Heart right ventricle (tissue), 16 donors: ENCODE measurements at places on chromosomes 6 and 20. TPM values are rescaled to one million over a fixed set of nuclear protein-coding genes. Genes with fewer than 3 reads are reported as not detected.
A peak's percentile ranks its signal among the peaks of the same experiment; 100 is the strongest.

DNA sequence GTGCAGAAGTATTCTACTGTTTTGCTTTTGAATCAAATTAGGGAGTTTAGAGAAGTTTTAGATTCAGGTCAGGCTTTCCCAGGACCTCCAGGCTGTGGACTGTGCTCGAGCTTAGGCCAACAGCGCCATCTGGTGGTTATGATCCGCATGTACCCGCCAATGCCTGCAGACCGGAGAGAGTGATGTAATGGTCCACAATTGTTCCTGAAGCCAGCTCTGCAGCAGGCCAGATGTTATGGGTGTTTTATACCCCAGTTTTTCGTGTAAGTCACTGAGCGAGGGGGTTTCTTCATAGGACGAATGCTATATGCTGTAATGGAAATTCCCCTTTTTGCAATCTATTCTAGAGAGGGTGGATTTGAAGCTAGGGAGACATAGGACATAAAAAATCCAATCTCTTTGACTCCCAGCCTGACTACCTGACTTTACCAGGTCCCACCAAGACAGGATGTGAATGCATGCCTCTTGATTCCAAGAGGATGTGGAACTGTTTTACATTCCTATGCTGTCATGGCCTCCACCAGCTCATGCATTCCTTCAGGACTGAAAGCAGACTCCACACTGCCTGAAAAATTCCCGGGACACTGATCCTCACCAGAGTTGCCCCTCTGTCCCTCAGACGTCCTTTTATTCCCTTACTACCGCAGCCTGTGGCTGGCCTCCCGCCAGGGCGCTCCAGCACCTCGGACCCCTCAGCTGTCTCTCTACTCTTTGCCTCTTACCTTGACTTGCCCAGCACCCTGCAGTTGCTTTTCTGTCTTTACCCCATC is 41.2 kb upstream of the LY86 start:
- H3K27me3 ChIP-seq, result peaks cover 8% of the 10 kb centered on the region
- peak; percentile 92 for DNase-seq
- peak overlapping the region; percentile 58 for H3K4me3 ChIP-seq
- H3K4me1 ChIP-seq, result peaks cover 13% of the 10 kb centered on the region
- no peaks in the 10 kb centered on the region for H3K36me3 ChIP-seq
- no peak overlapping the region for H3K27ac ChIP-seq

GRCh38 chr6:129708496-129709195 is 1.3 kb downstream of the ARHGAP18 start:
- no peaks in the 10 kb centered on the region for H3K27me3 ChIP-seq
- no peak overlapping the region for H3K4me3 ChIP-seq
- peak overlapping the region; percentile 85 for H3K27ac ChIP-seq
- no peak for DNase-seq
- H3K36me3 ChIP-seq, result no peaks in the 10 kb centered on the region
- peaks cover 29% of the 10 kb centered on the region for H3K4me1 ChIP-seq

RSPO3 gene
- 0.21 TPM for total RNA-seq

ARID1B gene
- 55.7 TPM for total RNA-seq

- H3K36me3 ChIP-seq, result no peaks in the 10 kb centered on the region
- no peak for DNase-seq
- no peak overlapping the region for H3K4me3 ChIP-seq
- H3K4me1 ChIP-seq, result no peaks in the 10 kb centered on the region
- H3K27ac ChIP-seq, result no peak overlapping the region
These were observed 339.0 kb downstream of the NRN1 start for GRCh38 chr6:5667737-5668136.

- DNase-seq, result no peak
- H3K36me3 ChIP-seq, result no peaks in the 10 kb centered on the region
- H3K27me3 ChIP-seq, result no peaks in the 10 kb centered on the region
- no peak overlapping the region for H3K4me3 ChIP-seq
These were observed 140.2 kb upstream of the AHI1 start for GRCh38 chr6:135637701-135638100.

GRCh38 chr6:75446241-75446880 is 47.2 kb downstream of the FILIP1 start:
- H3K36me3 ChIP-seq, result no peaks in the 10 kb centered on the region
- no peak for DNase-seq
- H3K27ac ChIP-seq, result no peak overlapping the region
- H3K4me3 ChIP-seq, result no peak overlapping the region
- peaks cover 23% of the 10 kb centered on the region for H3K4me1 ChIP-seq

GRCh38 chr6:151847064-151847463 is 39.6 kb downstream of the ESR1 start:
- H3K27ac ChIP-seq, result no peak overlapping the region
- no peaks in the 10 kb centered on the region for H3K36me3 ChIP-seq
- no peak for DNase-seq
- no peaks in the 10 kb centered on the region for H3K4me1 ChIP-seq
- no peaks in the 10 kb centered on the region for H3K27me3 ChIP-seq
- H3K4me3 ChIP-seq, result no peak overlapping the region

GRCh38 chr20:38805502-38805957 is at the start of gene PPP1R16B:
Gene PPP1R16B (plus strand): TSS chr20:38805697. CDS start chr20:38835926, 30,229 bp downstream.
- peaks cover 41% of the 10 kb centered on the region for H3K4me1 ChIP-seq
- peak; percentile 75 for DNase-seq
- peak within 1 kb of the TSS; percentile 83 for H3K27ac ChIP-seq

DNA sequence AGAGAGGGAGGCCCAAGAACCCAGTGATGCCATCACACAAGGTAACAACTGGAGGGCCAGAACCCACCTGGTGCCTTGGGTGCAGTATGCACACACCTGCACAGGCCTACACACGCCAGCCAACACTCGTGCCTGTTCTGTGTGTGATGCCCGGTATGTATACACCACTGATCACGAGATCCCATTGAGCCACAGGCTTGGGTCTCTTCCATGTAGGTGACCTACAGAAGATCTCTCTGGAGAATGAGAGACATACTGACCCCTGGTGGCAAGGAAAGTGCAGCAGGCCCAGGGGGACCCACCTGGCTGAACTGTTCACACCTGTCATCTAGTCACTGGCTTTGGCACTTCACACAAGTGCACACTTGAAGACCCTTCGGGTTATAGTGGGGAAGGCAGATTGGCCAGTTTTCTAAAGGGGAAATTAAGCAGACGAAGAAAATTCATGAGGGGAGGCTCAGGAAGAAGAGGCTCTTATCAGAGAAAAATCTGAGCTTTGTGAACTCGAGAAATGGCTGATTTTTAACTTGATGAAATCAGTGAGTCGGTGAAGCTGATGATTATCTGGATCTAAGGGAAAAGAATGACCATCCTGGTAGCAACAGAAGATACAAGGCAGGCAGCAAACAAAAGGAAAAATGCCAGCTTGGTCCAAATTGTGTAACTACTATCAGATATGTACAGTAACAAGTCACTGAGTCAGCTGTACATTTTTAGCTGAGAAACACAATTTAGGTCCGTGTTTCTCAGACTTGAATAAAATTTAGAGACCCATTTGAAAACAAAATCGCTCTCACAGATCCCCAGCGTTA is 69.1 kb upstream of the PBOV1 start:
- H3K27me3 ChIP-seq, result no peaks in the 10 kb centered on the region
- H3K4me3 ChIP-seq, result no peak overlapping the region
- no peak overlapping the region for H3K27ac ChIP-seq

C6orf52 gene
- 0.62 TPM for total RNA-seq

GRCh38 chr6:170243386-170243785 is 47.5 kb downstream of the DLL1 start:
- H3K27ac ChIP-seq, result no peak overlapping the region
- H3K36me3 ChIP-seq, result no peaks in the 10 kb centered on the region
- H3K4me1 ChIP-seq, result peaks cover 17% of the 10 kb centered on the region
- no peak for DNase-seq
- no peaks in the 10 kb centered on the region for H3K27me3 ChIP-seq
- no peak overlapping the region for H3K4me3 ChIP-seq

GRCh38 chr6:25556516-25556915 is 95.5 kb upstream of the SCGN start:
- no peaks in the 10 kb centered on the region for H3K36me3 ChIP-seq
- H3K4me3 ChIP-seq, result no peak overlapping the region
- H3K4me1 ChIP-seq, result no peaks in the 10 kb centered on the region
- peak; percentile 83 for DNase-seq
- H3K27me3 ChIP-seq, result no peaks in the 10 kb centered on the region
- H3K27ac ChIP-seq, result no peak overlapping the region

DNA sequence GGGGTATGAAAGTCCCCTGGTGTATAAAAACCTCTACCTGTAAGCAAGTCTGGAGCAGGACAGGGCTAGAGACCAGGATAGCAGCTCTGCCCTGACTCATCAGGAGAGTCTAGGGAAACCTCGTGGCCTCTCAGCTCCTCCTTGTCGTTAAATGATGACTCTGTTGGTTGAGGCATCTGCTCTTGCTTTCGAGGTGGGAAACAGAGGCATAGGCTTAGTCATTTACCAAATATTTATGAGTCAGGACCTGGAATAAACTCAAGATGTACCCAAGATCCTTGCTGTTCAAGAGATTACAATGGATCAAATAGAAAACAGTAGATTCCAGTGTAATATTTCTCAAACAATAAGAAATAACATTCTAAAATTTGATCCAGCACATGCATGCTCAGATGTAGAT is 5.5 kb downstream of the MANBAL start:
- peak overlapping the region; percentile 73 for H3K27ac ChIP-seq
- H3K27me3 ChIP-seq, result no peaks in the 10 kb centered on the region
- peaks cover 60% of the 10 kb centered on the region for H3K4me1 ChIP-seq
- no peak for DNase-seq
- no peaks in the 10 kb centered on the region for H3K36me3 ChIP-seq

- DNase-seq, result no peak
- H3K4me1 ChIP-seq, result no peaks in the 10 kb centered on the region
- H3K36me3 ChIP-seq, result no peaks in the 10 kb centered on the region
These were observed 11.3 kb downstream of the CARMIL1 start for GRCh38 chr6:25290306-25291060.

C4B gene
- 42.0 TPM for total RNA-seq

DNA sequence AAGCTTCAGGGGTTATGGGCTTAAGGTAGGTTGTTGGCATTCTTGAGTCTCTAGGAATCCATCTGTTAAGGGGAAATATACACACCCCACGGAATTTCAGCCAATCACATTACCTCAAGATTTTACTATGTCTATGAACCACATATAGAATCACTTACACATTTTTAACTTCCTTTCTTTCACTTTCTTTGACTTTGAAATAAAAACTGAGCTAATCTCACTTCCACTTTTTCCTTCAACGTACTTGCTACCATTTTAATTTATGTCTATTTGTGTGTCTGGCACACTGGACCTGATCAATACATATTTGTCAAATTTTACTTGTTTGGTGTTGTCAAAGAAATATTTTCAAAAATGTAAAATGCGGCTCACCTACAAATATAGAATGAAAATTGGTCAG is 545.4 kb upstream of the JAG1 start:
- H3K36me3 ChIP-seq, result no peaks in the 10 kb centered on the region
- peaks cover 22% of the 10 kb centered on the region for H3K4me1 ChIP-seq
- no peaks in the 10 kb centered on the region for H3K27me3 ChIP-seq
- no peak for DNase-seq
- no peak overlapping the region for H3K27ac ChIP-seq

STMND1 gene
- total RNA-seq, result not detected

SNAP25 gene
- 0.53 TPM for total RNA-seq

GRCh38 chr6:24436979-24437378 is 34.2 kb downstream of the MRS2 start:
- no peak overlapping the region for H3K27ac ChIP-seq
- H3K4me1 ChIP-seq, result no peaks in the 10 kb centered on the region
- no peak for DNase-seq
- H3K36me3 ChIP-seq, result no peaks in the 10 kb centered on the region
- no peak overlapping the region for H3K4me3 ChIP-seq

LAMA2 gene
- total RNA-seq, result 268 TPM

ANGPT4 gene
- total RNA-seq, result 0.44 TPM

CCDC167 gene
- 17.5 TPM for total RNA-seq

- no peaks in the 10 kb centered on the region for H3K27me3 ChIP-seq
- peaks cover 10% of the 10 kb centered on the region for H3K4me1 ChIP-seq
- H3K4me3 ChIP-seq, result no peak overlapping the region
- peak overlapping the region; percentile 70 for H3K27ac ChIP-seq
- DNase-seq, result no peak
- no peaks in the 10 kb centered on the region for H3K36me3 ChIP-seq
These were observed 40.3 kb upstream of the PRND start for GRCh38 chr20:4681401-4681800.

- H3K27ac ChIP-seq, result no peak overlapping the region
- peaks cover 46% of the 10 kb centered on the region for H3K27me3 ChIP-seq
- no peaks in the 10 kb centered on the region for H3K36me3 ChIP-seq
- H3K4me3 ChIP-seq, result no peak overlapping the region
- DNase-seq, result no peak
These were observed 65.9 kb upstream of the SLC22A23 start for GRCh38 chr6:3522561-3523260.

DNA sequence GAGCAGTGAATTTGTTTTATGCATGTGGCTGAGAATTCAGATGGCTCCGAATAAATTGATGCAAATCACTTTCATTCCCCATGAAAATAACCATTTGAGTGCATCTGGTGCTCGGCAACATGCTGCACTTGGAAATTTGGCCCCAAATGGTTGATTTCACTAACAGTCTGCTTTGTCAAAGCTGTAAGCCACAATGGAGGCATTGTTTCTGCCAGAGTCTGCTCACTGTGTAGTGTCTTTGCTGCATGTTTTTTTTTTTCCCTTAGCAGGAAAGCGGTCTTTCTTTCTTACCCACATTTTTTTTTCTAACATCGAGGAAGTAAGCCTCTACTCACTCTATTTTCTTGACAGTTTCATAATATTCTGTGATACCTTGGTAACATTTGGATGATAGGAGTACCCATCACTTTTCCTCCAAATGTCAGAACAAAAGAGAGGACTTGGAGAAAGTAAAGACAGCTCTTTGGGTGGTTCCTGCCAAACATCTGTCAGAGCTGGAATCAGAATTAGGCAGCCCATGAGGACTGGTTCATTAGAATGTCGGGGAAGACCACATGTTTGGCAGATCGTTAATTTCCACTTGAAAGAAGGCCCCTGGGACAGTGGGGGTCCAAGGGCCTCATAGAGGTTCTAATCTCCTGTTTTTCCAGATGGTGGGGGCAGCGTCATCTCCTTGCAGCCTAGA is 149.5 kb downstream of the DOK5 start:
- no peak overlapping the region for H3K4me3 ChIP-seq
- H3K4me1 ChIP-seq, result peaks cover 11% of the 10 kb centered on the region
- peak; percentile 43 for DNase-seq
- no peak overlapping the region for H3K27ac ChIP-seq

- no peaks in the 10 kb centered on the region for H3K4me1 ChIP-seq
- no peak overlapping the region for H3K4me3 ChIP-seq
- H3K36me3 ChIP-seq, result no peaks in the 10 kb centered on the region
- DNase-seq, result no peak
These were observed 7.8 kb upstream of the NEU1 start for GRCh38 chr6:31870385-31870921.

WFDC12 gene
- not detected for total RNA-seq

- no peaks in the 10 kb centered on the region for H3K4me1 ChIP-seq
- no peaks in the 10 kb centered on the region for H3K36me3 ChIP-seq
- no peaks in the 10 kb centered on the region for H3K27me3 ChIP-seq
- H3K4me3 ChIP-seq, result no peak overlapping the region
- DNase-seq, result no peak
These were observed 553.1 kb downstream of the NKAIN2 start for GRCh38 chr6:124356811-124357210.

DNA sequence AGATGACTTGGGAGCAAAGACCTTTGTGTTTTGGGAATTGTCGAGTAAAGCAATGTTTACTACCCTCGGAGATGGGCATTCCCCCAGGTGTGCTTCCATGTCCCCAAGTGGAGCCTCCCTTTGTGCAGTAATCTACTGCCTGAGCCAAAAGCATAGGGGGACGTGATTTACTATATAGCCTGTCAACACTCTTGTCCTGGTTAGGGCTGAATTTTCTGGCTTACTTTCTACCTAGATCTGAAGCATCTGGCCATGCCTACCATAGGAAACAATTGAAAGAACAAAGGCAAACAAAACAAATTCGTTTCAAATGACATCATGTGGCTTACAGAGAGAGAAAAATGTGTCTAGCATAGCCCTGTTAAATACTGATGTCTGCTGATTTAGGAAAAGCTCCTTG is 350.6 kb downstream of the SAMD5 start:
- no peak for DNase-seq
- no peak overlapping the region for H3K27ac ChIP-seq
- H3K27me3 ChIP-seq, result no peaks in the 10 kb centered on the region
